Activated CD4-positive, alpha-beta T cell treated with anti-CD3 and anti-CD28 coated beads for 36 hours (primary cell): ENCODE measurements at places on chromosomes 6 and 20. TPM values are rescaled to one million over a fixed set of nuclear protein-coding genes. Genes with fewer than 3 reads are reported as not detected.
A peak's percentile ranks its signal among the peaks of the same experiment; 100 is the strongest.

The METTL24 gene
- not detected for total RNA-seq

DNA sequence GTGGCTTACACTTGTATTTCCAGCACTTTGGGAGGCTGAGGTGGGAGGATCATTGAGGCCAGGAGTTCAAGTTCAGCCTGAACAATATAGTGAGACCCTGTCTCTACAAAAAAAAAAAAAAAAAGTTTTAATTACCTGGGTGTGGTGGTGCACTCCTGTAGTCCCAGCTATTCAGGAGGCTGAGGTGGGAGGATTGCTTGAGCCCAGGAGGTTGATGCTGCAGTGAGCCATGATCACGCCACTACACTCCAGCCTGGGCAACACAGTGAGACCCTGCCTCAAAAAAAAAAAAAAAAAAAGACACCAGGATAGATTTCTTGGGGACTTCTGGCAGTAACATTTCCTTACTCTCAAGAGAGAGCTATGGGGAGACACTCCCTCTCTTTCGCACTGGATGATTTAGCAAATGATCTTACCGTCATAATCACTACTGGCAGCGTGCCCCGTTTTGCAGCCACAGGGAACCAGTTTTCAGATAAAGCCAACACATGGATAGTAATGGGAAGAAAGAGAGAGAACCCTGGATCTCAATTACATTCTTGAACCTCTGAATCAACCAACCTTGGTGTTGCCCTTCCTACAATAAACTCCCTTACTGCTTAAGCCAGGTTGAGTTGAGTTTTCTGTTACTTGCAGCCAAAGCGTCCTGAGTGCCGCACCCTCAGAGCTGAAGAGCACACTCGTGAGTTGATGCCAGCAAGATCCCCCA, 18.1 kb upstream of the PTPN1 start:
- H3K36me3 ChIP-seq, result no peaks in the 10 kb centered on the region
- peaks cover 36% of the 10 kb centered on the region for H3K4me1 ChIP-seq
- no peaks in the 10 kb centered on the region for H3K27me3 ChIP-seq
- H3K27ac ChIP-seq, result peak overlapping the region; percentile 95
- H3K4me3 ChIP-seq, result no peak overlapping the region
- no peak for DNase-seq

The MCCD1 gene
- not detected for total RNA-seq

DNA sequence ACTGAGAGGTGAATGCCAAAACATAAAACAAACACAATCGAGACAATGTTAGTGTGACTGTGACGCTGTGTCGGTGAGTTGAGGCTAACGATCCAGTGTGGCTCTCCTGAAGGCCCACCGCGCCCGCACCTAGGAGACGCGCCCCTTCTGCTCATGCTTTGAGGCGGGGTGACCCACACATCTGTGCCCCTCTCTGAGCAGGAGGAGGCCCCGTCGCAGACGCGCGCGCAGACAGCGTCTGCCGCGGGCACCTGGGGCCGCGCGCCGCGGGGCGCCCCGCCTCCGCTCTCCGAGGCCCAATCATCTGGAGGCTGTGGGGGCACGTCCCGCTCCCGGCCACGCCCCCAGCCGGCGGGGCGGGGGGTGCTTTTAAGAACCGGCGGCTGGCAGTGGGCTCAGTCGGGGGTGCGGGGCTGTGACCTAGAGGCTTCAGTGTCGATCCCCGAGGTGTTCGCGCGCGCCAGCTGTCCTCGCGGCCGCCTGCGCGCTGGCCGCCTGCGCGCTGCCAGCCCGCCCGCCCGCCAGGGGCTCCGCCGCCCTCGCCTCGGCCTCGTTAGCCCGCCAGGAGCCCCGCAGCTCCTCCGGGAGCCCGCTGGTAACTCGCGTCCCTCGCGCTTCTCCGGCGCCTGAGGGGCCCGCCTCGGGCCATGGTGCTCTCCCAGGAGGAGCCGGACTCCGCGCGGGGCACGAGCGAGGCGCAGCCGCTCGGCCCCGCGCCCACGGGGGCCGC, at the start of gene SLC16A10:
SLC16A10 (plus strand) TSS at position 398 of the 730 bp plus-strand sequence; CDS start at position 648, 250 bp downstream.
- peak within 1 kb of the TSS; percentile 91 for H3K4me3 ChIP-seq
- H3K27ac ChIP-seq, result peak within 1 kb of the TSS; percentile 90
- H3K4me1 ChIP-seq, result peaks cover 37% of the 10 kb centered on the region
- no peaks in the 10 kb centered on the region for H3K27me3 ChIP-seq
- DNase-seq, result peak; percentile 87

GRCh38 chr20:38392356-38392755, 42.8 kb downstream of the SNHG17 start:
- no peak overlapping the region for H3K27ac ChIP-seq
- no peaks in the 10 kb centered on the region for H3K4me1 ChIP-seq
- H3K36me3 ChIP-seq, result no peaks in the 10 kb centered on the region
- no peak overlapping the region for H3K4me3 ChIP-seq
- peaks cover 3% of the 10 kb centered on the region for H3K27me3 ChIP-seq

GRCh38 chr20:59153355-59153681, 10.3 kb upstream of the ZNF831 start:
- H3K4me3 ChIP-seq, result no peak overlapping the region
- DNase-seq, result no peak
- no peaks in the 10 kb centered on the region for H3K27me3 ChIP-seq
- no peak overlapping the region for H3K27ac ChIP-seq
- H3K36me3 ChIP-seq, result peaks cover 13% of the 10 kb centered on the region

GRCh38 chr6:145723646-145724045, 11.7 kb downstream of the EPM2A start:
- H3K36me3 ChIP-seq, result peaks cover 17% of the 10 kb centered on the region
- no peak for DNase-seq
- no peaks in the 10 kb centered on the region for H3K27me3 ChIP-seq
- H3K4me1 ChIP-seq, result peaks cover 15% of the 10 kb centered on the region

The FAM120B gene
- total RNA-seq, result 26.3 TPM

GRCh38 chr6:51303338-51303737, 484.7 kb downstream of the TFAP2B start:
- no peak overlapping the region for H3K27ac ChIP-seq
- H3K36me3 ChIP-seq, result no peaks in the 10 kb centered on the region
- no peak overlapping the region for H3K4me3 ChIP-seq
- no peak for DNase-seq
- H3K27me3 ChIP-seq, result peaks cover 1% of the 10 kb centered on the region

- no peaks in the 10 kb centered on the region for H3K36me3 ChIP-seq
- no peak overlapping the region for H3K4me3 ChIP-seq
- no peak overlapping the region for H3K27ac ChIP-seq
- no peak for DNase-seq
These were observed 472 bp upstream of the EDN3 start for GRCh38 chr20:59299945-59300332.

- H3K27me3 ChIP-seq, result no peaks in the 10 kb centered on the region
- no peak overlapping the region for H3K4me3 ChIP-seq
- peak overlapping the region; percentile 31 for H3K27ac ChIP-seq
- peaks cover 23% of the 10 kb centered on the region for H3K4me1 ChIP-seq
These were observed 3.6 kb downstream of the RPS21 start for GRCh38 chr20:62390317-62391164.

- H3K36me3 ChIP-seq, result peaks cover 46% of the 10 kb centered on the region
- H3K27me3 ChIP-seq, result no peaks in the 10 kb centered on the region
- no peak for DNase-seq
- peak overlapping the region; percentile 92 for H3K4me3 ChIP-seq
- peak overlapping the region; percentile 94 for H3K27ac ChIP-seq
These were observed 296 bp downstream of the ADNP start for GRCh38 chr20:50930976-50931305.

The TNXB gene
- total RNA-seq, result 3.5 TPM

- no peak for DNase-seq
- no peak overlapping the region for H3K4me3 ChIP-seq
- no peak overlapping the region for H3K27ac ChIP-seq
- no peaks in the 10 kb centered on the region for H3K36me3 ChIP-seq
- H3K4me1 ChIP-seq, result peaks cover 14% of the 10 kb centered on the region
- peaks cover 3% of the 10 kb centered on the region for H3K27me3 ChIP-seq
These were observed 141.9 kb downstream of the CEBPB start for GRCh38 chr20:50332491-50332980.

- H3K36me3 ChIP-seq, result peaks cover 33% of the 10 kb centered on the region
- peaks cover 24% of the 10 kb centered on the region for H3K4me1 ChIP-seq
- no peak overlapping the region for H3K4me3 ChIP-seq
These were observed 3.1 kb downstream of the B3GALT4 start for GRCh38 chr6:33279971-33280511.

The SLC17A3 gene
- 0.33 TPM for total RNA-seq

DNA sequence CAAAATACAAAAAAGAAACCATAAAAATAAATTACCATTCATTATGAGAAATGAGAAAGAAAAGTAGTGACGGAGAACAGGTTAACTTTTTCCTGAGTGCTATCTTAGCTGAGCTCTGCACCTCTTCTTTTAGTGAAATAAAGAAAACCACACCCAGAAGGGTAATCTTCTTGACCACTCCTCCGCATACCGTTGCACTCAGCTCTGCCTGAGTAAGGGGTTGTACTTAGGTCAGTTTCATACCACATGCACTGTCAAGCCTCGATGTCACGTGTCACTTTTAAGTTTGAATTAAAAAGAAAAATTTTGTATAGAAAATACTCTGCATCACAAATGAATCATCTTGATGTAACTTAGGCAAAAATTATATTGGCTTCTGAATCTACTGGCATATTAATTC, 2.8 kb downstream of the EZR start:
- H3K4me1 ChIP-seq, result peaks cover 59% of the 10 kb centered on the region
- peak overlapping the region; percentile 89 for H3K27ac ChIP-seq
- peak; percentile 53 for DNase-seq
- peak overlapping the region; percentile 93 for H3K4me3 ChIP-seq
- no peaks in the 10 kb centered on the region for H3K27me3 ChIP-seq

GRCh38 chr6:170091639-170092579, 199.0 kb downstream of the DLL1 start:
- DNase-seq, result no peak
- H3K27ac ChIP-seq, result no peak overlapping the region
- H3K4me1 ChIP-seq, result peaks cover 28% of the 10 kb centered on the region
- no peaks in the 10 kb centered on the region for H3K27me3 ChIP-seq
- no peaks in the 10 kb centered on the region for H3K36me3 ChIP-seq
- H3K4me3 ChIP-seq, result no peak overlapping the region

- H3K36me3 ChIP-seq, result peaks cover 6% of the 10 kb centered on the region
- DNase-seq, result no peak
- peak overlapping the region; percentile 92 for H3K4me3 ChIP-seq
- peaks cover 15% of the 10 kb centered on the region for H3K4me1 ChIP-seq
These were observed 356 bp upstream of the IRAK1BP1 start for GRCh38 chr6:78867020-78867369.

The C20orf141 gene
- total RNA-seq, result not detected

- H3K4me1 ChIP-seq, result peaks cover 19% of the 10 kb centered on the region
- DNase-seq, result no peak
- H3K27me3 ChIP-seq, result no peaks in the 10 kb centered on the region
- no peak overlapping the region for H3K27ac ChIP-seq
- H3K36me3 ChIP-seq, result no peaks in the 10 kb centered on the region
These were observed 23.5 kb upstream of the MPC1 start for GRCh38 chr6:166406197-166406596.

- H3K27ac ChIP-seq, result no peak overlapping the region
- DNase-seq, result no peak
These were observed 93.6 kb downstream of the KHDC1L start for GRCh38 chr6:73131706-73132105.

DNA sequence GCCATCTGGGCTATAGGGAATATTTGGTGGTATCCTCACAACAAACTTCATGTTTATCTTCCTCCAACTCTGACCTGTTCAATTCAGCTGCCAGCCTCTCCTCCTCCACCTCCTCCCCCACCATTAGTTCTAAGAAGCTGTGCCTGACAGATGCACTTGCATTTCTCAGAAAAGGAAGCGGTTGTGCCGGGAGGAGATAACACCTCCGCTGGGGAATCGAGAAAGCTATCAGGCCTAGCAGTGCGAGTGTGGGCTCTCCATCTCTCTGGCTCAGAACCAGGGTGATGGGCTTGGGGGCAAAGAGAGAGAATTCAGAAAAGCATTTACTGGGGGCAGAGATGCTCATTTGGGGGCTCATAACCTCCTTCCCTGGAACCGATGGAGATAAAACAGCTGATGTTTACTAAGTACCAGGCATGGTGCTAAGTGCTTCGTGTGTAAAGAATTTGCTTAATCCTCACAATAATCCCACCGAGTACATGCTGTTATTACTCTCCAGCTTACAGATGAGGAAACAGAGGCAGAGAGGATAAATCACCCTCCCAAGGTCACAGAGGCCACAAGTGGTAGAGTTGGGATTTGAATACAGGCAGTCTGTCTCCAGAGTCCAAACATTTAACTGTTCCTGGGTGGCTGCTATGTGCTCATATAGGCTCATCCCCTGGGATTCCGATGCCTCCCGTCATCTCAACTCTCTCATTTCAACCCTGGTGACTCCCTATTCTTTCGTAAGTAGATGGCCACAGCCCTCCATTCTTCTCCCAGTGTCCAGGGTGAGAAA, 38.3 kb downstream of the COX4I2 start:
- H3K27me3 ChIP-seq, result no peaks in the 10 kb centered on the region
- peak overlapping the region; percentile 100 for H3K27ac ChIP-seq
- DNase-seq, result peak; percentile 83
- peaks cover 87% of the 10 kb centered on the region for H3K4me1 ChIP-seq
- H3K4me3 ChIP-seq, result peak overlapping the region; percentile 91
